CD4-positive, alpha-beta T cell treated with Interleukin-2 at 100 ng/mL for 4 hours (primary cell): ENCODE measurements at places on chromosomes 1 and 21.

GRCh38 chr1:202794051-202794740 lies 14.0 kb downstream of the KDM5B start:
- DNase-seq: no peak

GRCh38 chr1:236334893-236335545 lies 53.3 kb upstream of the ERO1B start:
- DNase-seq: no peak

- no peak for DNase-seq
Measured at GRCh38 chr21:34782506-34783360, 113.9 kb downstream of the CLIC6 start.

DNA sequence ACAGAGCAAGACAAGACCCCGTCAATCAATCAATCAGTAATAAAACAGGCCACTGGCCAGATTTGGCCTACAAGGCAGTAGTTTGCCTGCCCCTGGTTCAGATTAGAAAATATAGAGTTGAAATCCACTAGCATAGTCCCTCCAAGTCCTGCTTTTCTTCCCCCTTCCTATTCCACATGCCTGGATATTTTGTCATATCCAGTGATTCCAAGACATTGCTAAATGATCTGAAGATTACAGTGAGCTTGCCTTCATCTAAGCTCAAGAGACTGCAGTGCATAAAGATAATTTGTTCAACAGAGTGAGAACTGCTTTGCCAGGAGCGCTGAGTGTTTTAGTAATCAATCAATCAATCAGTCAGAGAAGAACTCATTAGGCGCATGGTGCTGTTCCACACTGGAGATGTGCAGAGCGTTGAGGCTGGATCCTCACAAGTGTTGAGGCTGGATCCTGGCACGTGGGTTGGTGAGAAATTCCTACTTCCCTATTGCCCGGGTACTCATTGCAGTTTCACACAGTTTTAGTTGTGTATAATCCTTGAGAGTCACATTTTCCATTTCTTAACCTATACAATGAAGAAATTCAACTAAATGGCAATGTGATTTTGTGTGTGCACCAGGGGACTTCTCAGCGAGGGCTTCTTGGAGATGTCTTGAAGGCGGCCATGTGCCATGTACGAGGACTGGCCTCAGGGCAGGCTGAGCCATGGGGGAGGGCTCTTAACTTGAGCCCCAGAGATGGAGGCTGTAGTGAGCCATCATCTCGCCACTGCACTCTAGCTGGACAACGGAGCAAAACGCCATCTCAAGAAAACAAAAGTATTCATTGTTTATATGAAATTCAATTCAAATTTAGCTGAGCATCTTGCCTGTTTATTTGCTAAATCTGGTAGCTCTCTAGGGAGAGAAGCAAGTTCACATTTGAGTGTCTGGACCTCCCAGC lies 76.3 kb downstream of the TOMM20 start:
- DNase-seq: no peak

- DNase-seq: no peak
Measured at GRCh38 chr1:43121256-43121900, 50.7 kb downstream of the EBNA1BP2 start.

- DNase-seq: no peak
Measured at GRCh38 chr1:147853391-147853790, 49.2 kb upstream of the GJA8 start.

DNA sequence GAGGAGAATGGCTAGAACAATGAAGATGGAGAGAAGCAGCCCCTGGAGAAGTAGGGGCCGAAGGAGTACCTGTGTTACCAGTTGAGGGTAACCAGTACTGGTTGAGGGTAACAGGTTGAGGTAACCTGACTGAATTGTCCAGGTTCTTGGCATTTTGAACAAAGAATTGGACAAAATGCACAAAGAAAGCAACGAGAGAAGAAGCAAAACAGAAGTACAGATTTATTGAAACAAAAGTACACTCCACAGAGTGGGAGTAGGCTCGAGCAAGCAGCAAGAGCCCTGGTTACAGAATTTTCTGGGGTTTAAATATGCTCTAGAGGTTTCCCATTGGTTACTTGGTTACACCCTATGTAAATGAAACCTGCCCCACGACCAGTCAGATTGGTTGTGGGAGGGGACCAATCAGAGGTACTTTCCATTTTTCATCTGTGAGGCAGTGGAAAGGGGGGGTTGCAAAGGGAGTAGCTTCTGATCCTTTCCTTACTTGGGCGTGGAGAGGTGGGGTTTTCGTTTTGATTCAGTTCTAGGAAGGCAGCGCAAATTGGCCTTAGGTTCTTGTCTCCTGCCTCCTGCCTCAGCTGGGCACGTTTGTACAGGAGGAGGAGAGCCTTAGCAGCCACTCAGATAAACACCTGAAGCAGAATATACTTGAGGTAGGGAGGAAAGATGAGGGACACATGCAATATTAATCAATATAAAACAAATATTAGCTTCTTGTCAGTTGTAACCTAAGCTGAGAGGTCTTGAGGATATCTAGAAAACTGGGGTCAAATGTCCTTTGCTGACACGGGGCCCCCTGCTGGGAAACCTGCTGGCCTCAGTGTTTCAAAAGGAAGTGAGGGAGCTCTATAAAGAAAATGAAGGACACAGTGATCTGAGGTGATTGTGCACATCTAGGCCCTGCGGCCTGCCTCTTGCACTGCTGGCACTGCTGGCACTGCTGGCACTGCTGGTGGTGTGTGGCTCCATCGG lies 14.3 kb upstream of the LSM10 start:
- DNase-seq: peak; percentile 57

GRCh38 chr21:45923146-45923545 lies 58.4 kb upstream of the COL6A1 start:
- DNase-seq: peak; percentile 59

- no peak for DNase-seq
Measured at GRCh38 chr1:73674945-73675561, 522.9 kb downstream of the LRRIQ3 start.

DNA sequence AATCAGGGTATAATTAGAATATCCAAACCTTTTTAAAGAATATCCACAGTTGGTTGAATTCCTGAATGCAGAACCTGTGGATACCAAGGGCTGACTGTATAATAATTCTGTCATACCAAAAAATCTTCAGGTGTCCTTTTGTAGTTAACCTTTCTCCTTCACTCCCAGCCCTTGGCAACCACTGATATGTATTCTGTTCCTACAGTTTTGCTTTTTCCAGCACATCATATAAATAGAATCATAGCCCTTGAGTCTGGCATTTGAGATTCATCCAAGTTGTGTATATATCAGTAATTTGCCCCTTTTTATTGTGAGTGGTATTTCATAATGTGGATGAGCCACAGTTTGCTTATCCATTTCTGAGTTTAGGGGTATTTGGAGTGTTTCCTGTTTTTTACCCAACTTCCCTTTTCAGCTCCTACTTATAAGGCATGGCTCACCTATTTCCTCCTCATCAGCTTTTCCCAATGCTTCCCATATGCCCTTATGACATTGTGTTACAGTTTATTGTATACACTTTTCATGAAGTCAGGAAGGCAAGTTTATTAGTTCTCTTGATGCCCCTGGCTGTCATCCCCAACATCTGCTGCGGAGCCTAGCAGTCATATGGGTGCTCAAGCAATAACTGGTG lies 35.0 kb upstream of the AGO1 start:
- DNase-seq: no peak

DNA sequence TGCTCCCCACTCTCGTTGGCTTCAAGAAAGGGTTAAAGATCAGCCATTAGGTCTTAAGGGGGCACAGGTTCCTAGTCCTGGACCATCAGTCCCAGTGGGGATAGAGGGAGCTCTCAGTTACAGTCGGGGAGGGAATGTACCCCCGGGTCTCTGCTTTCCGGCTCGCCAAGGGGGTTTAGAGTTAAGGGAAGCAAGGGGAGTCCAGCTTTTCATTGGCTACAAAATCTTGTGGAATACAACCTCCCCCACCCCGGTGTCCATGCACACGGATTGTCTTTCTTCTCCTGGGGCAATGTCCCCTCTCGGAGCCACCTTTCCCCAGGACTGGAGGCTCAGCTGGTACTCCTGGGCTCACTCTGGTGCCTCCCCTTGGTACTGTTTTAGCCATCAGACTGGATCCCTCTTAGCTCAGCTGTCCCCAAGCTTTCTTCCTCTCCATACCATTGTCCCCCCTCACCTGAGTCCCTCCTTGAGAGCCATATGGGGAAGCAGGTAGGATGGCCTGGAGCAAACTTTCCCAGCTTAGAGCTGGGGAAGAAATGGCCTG lies at the start of gene A3GALT2:
A3GALT2 (minus strand) TSS at position 480 of the 547 bp plus-strand sequence; CDS start at position 480, 0 bp downstream.
- no peak for DNase-seq

- no peak for DNase-seq
Measured at GRCh38 chr1:156863631-156864030, 3.0 kb downstream of the NTRK1 start.

- no peak for DNase-seq
Measured at GRCh38 chr21:43930074-43930847, 65.2 kb downstream of the AGPAT3 start.

DNA sequence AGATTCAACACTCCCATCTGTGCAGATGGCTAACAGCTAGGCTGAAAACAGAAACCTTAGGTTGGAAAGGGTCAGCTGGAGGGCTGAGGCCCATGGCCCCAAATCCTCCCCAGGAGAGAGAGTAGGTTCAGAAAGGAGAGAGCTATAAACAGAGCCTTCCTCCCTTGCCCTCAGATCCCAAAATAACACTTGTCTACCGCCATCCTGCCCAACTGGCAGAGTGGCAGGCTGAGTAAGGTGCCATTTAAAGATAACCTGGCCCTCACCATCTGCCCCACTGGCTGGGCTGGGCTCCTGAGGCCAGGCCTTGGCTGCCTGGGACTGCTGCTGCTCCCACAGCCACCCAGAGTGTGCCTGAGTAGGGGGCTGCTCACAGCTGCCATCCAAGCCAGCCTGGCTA lies 4.3 kb upstream of the SHISA4 start:
- no peak for DNase-seq

DNA sequence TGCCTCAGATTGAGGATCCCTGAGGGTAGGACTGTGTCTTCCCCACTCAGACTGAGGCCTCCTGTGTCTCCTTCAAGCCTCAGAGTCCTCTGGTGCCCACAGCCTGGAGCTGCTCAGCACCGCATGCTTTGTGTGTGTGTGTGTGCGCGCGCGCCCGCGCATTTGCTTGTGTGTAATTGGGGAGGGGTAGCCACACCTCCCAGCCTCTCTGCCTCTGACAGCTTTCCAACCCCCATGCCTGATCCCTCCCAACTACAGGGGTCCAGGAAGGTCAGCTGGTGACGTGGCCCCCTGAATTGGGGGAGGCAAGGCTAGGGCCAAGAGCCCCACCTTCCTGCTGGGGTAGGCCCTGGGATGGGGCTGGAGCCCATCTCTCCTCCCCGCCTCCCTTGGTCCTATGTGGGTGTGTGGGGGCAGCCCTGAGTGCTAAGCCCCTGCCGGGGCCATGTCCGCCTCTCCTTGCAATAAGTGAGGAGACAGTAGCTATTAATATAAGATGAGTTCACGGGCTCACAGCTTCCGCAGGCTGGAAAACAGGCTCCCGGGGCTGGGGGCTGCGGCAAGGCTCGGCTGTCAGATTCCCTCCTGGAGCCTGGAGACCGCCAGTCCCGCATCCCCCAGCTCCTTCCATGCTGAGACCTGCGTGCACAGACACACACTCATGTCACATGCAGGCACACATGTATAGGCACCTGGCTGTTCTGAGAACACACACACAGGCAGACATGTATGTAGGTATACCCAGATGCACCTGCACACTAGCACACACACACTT lies 7.0 kb downstream of the GPR3 start:
- DNase-seq: no peak

DNA sequence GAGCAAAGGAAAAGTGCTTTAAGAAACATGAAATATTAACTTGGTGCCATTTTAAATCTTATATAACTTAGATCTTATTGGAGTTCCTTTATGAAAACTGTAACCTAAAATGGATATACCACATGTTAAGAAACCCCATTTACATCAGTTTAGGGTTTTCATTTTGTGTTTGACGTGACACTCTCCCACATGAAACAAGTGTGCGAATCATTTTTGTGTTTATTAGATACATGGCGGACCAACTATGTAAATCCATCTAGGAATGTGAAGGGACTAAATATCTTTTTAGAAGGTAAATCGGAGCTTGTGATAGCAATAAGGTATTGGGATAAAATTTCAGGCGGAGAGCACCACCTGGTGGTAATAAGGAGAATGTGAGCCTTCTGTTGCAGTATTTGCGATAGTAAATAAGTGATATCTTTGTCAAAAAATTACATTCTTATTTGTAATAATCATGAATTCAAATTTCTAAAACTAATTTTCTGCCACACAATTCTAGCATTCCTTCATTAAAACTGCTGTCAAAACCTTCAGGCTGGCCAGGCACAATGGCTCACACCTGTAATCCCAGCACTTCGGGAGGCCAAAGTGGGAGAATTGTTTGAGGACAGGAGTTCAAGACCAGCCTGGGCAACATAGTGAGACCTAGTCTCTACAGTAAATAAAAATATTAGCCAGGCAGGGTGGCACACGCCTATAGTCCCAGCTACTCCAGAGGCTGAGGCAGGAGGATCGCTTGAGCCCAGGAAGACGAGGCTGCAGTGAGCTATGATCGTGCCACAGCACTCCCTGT lies 31.3 kb downstream of the SMAP2 start:
- peak; percentile 66 for DNase-seq

DNA sequence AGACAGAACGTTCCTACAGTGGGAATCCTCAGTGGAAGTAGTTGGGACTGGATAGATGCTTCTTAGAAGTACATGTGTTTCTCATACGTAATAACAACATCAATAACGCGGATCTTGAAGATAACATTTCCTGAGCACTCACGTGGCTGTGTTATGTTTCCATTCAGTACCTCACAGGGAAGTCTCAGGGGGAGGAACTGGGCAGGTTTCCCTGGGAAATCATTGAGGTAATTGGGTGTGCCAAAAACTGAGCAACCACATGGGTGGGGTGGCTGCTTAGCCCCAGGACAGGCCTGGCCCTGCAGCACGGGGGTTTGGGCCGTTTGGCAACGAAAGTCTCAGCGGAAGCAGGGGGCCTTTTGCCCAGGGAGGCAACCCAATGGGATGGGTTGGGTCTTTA lies 133.8 kb downstream of the ZSCAN20 start:
- DNase-seq: no peak

DNA sequence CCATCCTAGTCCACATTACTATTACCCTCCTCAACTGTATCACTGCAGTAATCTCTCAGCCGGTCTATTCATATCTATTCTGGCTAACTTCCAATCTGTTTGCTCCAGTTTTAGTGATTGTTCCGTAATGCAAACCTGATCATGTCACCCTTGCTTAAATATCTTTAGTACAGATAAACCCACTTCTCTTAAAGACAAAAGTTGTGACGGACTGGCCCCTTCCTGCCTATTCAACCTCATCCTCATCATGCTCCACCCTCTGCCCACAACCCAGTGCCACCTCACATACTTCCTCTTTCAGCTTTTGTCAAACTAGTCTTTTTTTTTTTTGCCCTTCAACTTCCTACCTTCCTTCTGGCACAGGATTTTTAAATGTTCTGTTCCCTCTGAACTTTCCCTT lies 2.8 kb upstream of the C1orf162 start:
- peak; percentile 81 for DNase-seq

DNA sequence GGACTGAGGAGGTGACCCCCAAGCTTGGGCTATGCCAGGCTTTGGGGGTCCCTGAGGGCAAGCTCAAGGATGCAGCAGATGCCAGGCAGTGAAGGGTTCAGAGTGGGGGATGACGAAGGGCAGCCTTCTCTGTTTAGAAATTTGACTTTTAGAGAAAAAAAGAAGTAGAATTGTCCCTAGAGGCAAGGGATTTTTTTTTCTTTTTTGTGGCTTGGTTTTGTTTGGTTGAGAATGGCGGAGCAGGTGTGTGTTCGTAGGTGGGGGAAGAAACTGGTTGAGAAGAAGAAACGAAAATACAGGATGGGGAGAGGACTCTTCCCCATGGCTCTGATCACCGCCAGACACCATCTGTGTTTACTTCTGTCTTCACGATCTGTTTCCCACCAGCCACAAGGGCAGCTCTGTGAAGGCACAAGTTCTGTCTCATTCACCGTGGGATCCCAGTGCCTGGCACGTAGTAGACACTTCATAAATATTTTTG lies 8.2 kb downstream of the PLA2G5 start:
- DNase-seq: no peak

GRCh38 chr1:57576756-57577155 lies 152.9 kb upstream of the DAB1 start:
- no peak for DNase-seq
